Lung (tissue), 17 donors: ENCODE measurements at places on chromosomes 12 and 14.

GRCh38 chr14:33692762-33693161, 258.1 kb downstream of the EGLN3 start:
- no peak for DNase-seq

DNA sequence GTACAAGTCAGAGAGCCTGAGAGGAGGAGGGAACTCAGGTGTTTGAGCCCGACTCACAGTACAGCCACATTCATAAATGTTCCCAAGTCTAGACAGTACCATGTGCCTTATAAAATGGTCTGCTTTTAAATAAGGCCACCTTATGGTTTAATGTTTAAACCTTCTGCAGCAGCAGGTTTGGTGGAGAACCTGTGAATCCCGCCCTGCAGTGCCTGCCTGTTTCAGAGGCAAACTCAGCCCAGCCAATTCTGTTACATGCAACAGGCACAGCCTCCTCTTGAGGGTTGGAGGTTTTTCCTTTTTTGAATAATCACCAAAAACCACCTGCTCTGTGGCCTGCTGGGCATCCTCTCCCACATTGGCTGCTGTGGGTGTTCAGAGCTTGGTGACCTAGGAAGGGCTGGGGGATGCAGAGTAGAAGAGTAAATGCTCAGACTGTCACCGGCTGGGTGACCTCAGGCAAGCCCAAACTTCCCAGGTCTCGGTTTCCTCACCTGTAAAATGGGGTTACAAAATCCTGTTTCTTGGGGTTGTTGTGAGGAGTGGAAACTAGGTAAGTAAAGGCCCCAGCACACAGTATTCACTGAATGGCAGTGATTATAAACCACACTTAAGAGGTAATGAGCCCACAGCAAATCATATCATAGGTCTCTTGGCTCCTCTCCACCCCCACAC, 28.0 kb downstream of the NUAK1 start:
- DNase-seq, result peak; percentile 64

- DNase-seq, result peak; percentile 77
Measured at GRCh38 chr14:77000340-77001270, 27.9 kb downstream of the IRF2BPL start.

GRCh38 chr12:124539084-124540041, 28.0 kb downstream of the NCOR2 start:
- no peak for DNase-seq

- DNase-seq, result peak; percentile 49
Measured at GRCh38 chr14:68246074-68246785, 426.7 kb downstream of the RAD51B start.

DNA sequence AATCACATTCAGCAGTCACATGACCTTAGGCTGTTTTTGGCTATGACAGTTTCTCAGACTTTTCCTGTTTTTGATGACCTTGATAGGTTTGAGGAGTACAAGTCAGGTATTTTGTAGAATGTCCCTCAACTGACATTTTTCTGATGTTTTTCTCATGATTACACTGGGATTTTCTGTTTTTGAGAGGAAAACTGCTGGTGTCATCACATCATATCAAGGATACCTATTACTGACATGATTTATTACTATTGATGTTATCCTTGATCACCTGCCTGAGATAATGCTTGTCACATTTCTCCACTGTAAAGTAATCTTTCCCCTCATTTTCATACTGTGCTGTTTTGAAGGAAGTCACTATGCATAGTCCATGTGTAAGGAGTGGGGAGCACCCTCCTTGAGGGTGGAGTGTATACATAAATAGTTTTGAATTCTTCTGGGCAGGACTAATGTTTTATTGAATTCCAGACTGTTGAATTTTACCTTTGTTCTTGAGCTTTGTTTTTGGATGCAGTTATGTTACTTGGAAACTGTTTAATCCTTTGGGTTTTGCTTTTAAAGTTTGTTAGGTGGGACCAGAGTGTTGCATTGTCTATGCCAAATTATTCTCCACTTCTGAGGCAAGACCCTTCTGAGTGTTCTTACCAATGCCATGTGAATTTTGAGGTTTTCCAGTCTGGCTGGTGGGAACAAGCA, 444.5 kb upstream of the FAR2 start:
- no peak for DNase-seq
